ENCODE measurements at places on chromosomes 16 and 17. TPM values are rescaled to one million over a fixed set of nuclear protein-coding genes. Genes with fewer than 3 reads are reported as not detected.

The KCNJ18 gene
- total RNA-seq, result not detected

The PRR35 gene
- total RNA-seq, result 0.07 TPM

The ABI3 gene
- total RNA-seq, result 45.7 TPM

The KRTAP2-3 gene
- not detected for total RNA-seq

The CD7 gene
- not detected for total RNA-seq

The MYH3 gene
- total RNA-seq, result under 0.01 TPM

The PLCG2 gene
- 9.4 TPM for total RNA-seq

The KCNAB3 gene
- total RNA-seq, result 1.2 TPM

The LGALS9C gene
- not detected for total RNA-seq

The SOST gene
- not detected for total RNA-seq

The TNP2 gene
- not detected for total RNA-seq

The KRTAP4-5 gene
- total RNA-seq, result not detected

The AANAT gene
- not detected for total RNA-seq

The MMP28 gene
- total RNA-seq, result 4.0 TPM

The SLC47A2 gene
- not detected for total RNA-seq

The KCNH6 gene
- not detected for total RNA-seq

The CACNG1 gene
- not detected for total RNA-seq

The SPNS2 gene
- 13.4 TPM for total RNA-seq

The CORO1A gene
- total RNA-seq, result 4.0 TPM

The AIPL1 gene
- total RNA-seq, result not detected

The XYLT1 gene
- total RNA-seq, result 2.2 TPM

The ZNF624 gene
- 5.6 TPM for total RNA-seq

Measured in thoracic aorta endothelial cell (primary cell).